ENCODE measurements at places on chromosomes 12 and 14.
A peak's percentile ranks its signal among the peaks of the same experiment; 100 is the strongest.

DNA sequence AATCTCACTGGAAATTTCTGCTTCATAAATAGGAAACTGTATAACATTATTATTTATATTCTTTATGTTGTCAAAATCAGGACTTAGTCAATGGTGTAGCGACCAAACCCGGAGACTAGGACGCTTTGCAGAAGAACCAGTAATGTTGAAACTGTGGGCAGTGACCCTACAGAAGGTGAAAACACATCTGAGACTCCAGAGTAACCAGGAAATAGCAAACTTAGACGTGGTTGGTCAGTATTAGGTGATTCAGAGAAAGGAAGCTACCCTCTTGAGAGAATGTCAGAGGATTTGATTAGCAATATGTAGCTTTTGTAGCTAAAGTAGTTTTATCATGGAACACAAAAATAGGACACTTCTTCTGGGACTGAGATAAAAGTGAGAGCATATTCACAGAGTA is 381.9 kb downstream of the SLC16A7 start:
- no peak for DNase-seq

DNA sequence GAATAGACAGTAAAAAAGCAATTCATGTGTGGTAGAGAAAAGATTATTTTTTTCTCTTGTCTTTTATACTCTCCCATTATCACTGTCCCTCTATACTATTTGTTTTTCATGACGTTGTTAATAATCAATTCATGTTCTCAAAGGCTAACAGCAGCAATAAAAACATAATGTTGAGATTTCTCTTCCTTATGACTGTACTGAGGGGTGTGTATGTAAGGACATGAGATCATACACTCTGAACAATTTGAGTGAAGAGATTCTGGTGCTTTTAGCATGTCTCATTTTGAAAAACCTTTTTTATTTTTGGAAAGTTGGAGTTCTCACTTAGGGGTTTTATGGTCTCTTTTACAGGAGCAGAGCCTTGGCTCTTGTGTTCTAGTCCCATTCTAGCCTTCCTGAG is 3.8 kb upstream of the TSPAN8 start:
- DNase-seq, result no peak

DNA sequence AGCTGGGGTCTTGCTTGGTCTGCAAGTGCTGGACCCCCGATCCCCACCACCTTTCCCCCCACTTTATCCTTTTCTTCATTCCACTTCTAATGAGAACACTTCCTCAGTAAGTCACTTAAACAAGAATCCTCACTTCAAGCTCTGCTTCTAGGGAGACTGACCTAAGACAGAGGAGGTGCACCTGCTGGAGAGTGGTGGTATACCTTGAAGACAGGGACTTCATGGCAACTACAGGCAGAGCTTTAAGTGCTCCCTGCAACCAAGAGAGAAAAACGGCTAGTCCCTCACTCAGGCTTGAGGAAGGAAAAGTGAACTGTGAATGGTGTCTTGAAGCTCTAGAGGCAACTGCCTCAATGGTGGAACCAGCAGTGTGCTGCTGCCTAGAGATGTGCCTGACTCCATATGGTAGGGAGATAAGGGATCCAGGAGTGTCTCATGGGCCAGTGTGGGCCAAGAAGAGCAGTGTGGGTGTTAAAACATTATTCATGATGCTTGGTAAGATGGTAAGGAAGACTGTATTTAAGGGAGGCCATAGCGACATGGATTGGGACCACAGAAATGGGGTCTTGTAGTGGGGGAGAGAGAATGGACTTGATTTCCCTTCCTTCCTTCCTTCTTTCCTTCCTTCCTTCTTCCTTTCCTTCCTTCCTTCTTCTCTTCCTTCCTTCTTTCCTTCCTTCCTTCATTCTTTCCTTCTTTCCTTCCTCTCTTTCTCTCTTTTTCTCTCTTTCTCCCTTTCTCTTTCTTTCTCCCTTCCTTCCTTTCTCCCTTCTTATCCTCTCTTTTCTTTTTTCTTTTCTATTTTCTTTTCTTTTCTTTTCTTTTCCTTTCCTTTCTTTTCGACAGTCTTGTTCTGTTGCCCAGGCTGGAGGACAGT is 96.2 kb upstream of the NAP1L1 start:
- no peak for DNase-seq

DNA sequence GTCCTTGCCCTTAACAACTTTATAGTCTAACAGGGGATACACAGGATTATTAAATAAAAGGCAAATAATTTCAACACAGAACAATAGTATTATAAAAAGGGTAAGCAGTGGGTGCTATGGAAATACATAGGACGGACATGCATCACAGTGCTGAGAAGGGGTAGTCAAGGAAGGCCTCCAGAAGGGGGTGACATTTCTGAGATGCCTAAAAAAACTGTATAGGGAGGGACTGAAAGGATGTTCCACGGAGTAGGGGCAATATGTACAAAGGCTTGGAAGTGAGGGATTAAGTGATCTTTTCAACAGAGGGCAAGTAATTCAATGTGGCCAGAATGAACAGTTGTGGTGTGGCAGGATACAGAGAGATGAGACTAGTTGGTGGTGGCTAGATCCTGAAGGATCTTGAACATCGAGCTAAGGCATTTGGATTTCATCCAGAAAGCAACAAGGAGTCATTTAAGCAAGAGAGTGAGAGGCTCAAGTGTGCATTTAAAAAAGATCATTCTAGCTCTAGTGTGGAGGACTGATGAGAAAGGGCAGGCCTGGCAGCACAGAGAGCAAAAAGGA is 8.9 kb upstream of the ATP5MC2 start:
- DNase-seq, result no peak

- peak; percentile 44 for DNase-seq
These were observed at the start of gene HIP1R for GRCh38 chr12:122834921-122835749. Gene HIP1R (plus strand): TSS chr12:122835457. CDS start chr12:122835551, 94 bp downstream.

DNA sequence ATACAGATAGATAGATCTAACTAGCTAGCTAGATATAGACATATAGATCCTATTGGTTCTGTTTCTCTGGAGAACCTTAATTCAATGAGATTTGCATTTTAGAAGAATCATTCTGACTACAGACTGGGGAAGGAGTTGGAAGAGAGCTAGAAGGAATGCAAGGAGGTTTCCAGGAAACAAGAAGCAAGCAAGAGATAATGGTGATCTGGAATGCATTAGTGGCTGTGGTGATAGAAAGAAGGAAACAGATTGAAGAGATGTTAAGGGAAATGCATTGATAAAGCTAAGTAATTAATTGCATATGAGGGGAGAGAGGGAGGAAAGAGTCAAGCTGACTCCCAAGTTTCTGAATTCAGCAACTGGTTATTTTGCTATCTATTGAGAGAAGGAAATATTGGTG is 42.7 kb downstream of the DBX2 start:
- no peak for DNase-seq

- no peak for DNase-seq
These were observed 21.2 kb downstream of the BCL7A start for GRCh38 chr12:122042910-122043309.

- no peak for DNase-seq
These were observed 63.8 kb downstream of the RAD52 start for GRCh38 chr12:885701-886100.

All from activated CD4-positive, alpha-beta T cell treated with anti-CD3 and anti-CD28 coated beads, Interleukin-2, amount 50 U/mL, for 4 hours (primary cell).